ENCODE measurements at places on chromosomes 12 and 14. TPM values are rescaled to one million over a fixed set of nuclear protein-coding genes. Genes with fewer than 3 reads are reported as not detected.

The PZP gene
- not detected for total RNA-seq

- no peak for DNase-seq
Measured at GRCh38 chr12:115823635-115824034, 453.9 kb downstream of the MED13L start.

The KCNMB4 gene
- total RNA-seq = 6.1 TPM

The HNF1A gene
- total RNA-seq = not detected

DNA sequence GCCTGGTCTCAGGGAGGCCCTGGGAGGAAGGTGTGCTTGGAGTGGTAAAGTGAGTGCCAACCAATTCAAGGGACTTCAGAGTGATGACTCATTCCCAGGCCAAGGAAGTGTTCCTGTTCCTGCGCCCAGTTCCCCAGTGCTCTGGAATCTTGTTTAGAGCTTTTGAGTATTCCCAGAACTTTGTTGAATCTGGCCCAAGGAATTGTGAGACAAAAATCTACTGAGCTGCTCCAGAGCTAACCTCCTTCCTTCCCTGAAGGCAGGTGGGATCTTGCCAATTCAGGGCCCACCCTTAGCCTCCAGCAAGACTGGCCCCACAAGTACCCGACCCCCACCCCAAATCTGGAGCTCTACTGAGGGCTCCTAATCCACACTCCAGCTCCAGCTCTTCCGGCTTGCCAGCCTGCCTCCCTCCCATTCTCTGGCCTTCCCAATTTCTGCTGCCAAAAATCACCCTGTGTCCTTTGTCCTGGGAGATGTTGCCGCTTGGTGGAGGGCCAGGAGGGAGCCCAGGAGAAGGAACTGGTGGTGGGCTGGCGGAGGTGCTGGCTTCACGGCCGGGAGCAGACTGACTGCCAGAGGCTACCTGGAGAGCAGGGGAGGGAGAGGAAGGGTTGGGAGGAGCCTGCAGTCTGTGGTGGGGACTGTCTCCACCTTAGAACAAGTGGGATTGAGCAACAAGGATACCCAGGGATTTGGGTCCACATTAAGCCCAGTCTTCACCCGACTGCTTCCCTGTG lies 2.0 kb upstream of the ATN1 start:
- no peak for DNase-seq

DNA sequence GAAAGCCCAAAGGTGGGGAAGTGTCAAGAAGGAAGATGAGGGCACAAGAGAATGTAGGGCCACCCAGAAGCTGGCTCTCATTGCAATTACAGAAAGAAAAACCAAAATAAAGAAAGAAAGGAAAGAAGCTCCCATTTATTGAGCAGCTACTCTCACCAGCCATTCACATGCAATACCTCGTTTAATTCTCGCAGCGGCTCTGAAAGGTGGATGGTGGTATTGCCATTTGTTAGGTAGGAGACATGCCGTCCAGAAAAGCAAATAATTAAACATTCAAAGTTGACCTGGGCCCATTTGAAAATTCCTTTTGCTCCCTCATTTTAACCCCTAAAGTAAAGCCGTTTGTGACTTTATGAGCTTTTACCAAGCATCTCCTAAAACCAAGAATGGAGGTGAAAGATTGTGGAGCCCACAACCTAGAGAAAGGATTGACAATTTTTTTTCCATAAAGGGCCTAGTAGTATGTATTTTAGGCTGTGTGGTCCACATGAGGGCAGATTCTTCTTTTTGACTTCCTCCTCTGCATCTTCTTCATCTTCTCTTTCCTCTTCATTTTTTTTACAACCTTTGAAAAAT lies 5.3 kb downstream of the SERPINA3 start:
- no peak for DNase-seq

- DNase-seq = no peak
Measured at GRCh38 chr12:120998435-120998834, 17.9 kb downstream of the C12orf43 start.

GRCh38 chr12:17169726-17170471 lies 563.9 kb upstream of the LMO3 start:
- no peak for DNase-seq

All from neural crest cell (in vitro differentiated cells).